Right atrium auricular region (tissue), 2 donors: ENCODE measurements at places on chromosomes 2 and 18. TPM values are rescaled to one million over a fixed set of nuclear protein-coding genes. Genes with fewer than 3 reads are reported as not detected.
A peak's percentile ranks its signal among the peaks of the same experiment; 100 is the strongest.

- H3K4me3 ChIP-seq = peak within 1 kb of the TSS; percentile 62
- peak; percentile 90 for DNase-seq
- H3K4me1 ChIP-seq = no peaks in the 10 kb centered on the region
- peak within 1 kb of the TSS; percentile 99 for H3K27ac ChIP-seq
Observed at GRCh38 chr18:2655178-2655953, at the start of gene SMCHD1. SMCHD1 (plus strand) TSS chr18:2655726; CDS start chr18:2656076, 350 bp downstream.

GRCh38 chr18:47284721-47285395 is 33.4 kb upstream of the SKOR2 start:
- H3K36me3 ChIP-seq = no peaks in the 10 kb centered on the region
- H3K4me1 ChIP-seq = no peaks in the 10 kb centered on the region
- no peak for DNase-seq
- no peak overlapping the region for H3K27ac ChIP-seq

DNA sequence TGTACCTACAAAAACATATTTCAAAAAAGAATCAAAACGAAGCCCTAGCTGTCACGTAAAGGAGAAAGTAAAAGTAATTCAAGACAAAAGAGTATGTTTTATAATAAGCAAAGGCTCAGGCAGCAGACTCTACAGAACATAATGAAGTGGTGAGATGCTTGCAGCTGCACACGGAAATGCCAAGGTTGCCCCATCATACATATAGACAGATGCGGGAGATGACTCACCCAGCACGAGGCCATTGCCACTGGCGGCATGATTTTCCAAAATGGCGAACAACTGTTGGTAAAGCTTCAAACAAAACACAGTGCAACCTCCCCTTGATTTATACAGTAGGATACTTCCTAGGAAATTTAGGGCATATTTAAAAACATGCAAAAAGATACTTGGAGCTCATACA is 26.0 kb upstream of the C1QL2 start:
- no peak for DNase-seq
- no peak overlapping the region for H3K4me3 ChIP-seq
- no peaks in the 10 kb centered on the region for H3K27me3 ChIP-seq
- no peaks in the 10 kb centered on the region for H3K4me1 ChIP-seq

The REG3A gene
- total RNA-seq = not detected

The CCDC150 gene
- 0.56 TPM for total RNA-seq

The CEBPZOS gene
- 21.1 TPM for total RNA-seq

DNA sequence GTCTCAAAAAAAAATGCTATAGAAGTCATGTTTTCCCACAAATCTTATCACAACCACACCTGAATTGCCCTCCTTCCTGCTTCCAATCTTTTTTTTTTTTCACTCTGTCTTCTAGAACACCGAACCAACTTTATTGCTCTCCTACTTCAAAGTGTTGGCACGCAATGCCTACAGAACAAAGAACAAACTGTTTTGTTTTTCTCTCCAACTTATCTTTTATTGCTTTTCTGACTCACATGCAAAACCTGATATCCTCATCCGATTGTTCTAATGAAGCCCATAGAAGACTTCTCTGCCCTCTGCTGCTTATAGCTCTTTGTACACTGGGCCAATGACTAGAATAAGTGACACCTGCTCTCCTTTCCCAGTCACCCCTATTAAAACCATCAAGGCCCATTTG is 602.8 kb downstream of the EPHA4 start:
- no peak overlapping the region for H3K27ac ChIP-seq
- H3K36me3 ChIP-seq = no peaks in the 10 kb centered on the region
- H3K27me3 ChIP-seq = no peaks in the 10 kb centered on the region
- no peak overlapping the region for H3K4me3 ChIP-seq

- H3K27ac ChIP-seq = no peak overlapping the region
- no peaks in the 10 kb centered on the region for H3K4me1 ChIP-seq
- no peaks in the 10 kb centered on the region for H3K36me3 ChIP-seq
- H3K4me3 ChIP-seq = no peak overlapping the region
- no peaks in the 10 kb centered on the region for H3K27me3 ChIP-seq
Observed at GRCh38 chr2:226973816-226974215, 138.0 kb downstream of the RHBDD1 start.

The SLC19A3 gene
- 1.0 TPM for total RNA-seq

DNA sequence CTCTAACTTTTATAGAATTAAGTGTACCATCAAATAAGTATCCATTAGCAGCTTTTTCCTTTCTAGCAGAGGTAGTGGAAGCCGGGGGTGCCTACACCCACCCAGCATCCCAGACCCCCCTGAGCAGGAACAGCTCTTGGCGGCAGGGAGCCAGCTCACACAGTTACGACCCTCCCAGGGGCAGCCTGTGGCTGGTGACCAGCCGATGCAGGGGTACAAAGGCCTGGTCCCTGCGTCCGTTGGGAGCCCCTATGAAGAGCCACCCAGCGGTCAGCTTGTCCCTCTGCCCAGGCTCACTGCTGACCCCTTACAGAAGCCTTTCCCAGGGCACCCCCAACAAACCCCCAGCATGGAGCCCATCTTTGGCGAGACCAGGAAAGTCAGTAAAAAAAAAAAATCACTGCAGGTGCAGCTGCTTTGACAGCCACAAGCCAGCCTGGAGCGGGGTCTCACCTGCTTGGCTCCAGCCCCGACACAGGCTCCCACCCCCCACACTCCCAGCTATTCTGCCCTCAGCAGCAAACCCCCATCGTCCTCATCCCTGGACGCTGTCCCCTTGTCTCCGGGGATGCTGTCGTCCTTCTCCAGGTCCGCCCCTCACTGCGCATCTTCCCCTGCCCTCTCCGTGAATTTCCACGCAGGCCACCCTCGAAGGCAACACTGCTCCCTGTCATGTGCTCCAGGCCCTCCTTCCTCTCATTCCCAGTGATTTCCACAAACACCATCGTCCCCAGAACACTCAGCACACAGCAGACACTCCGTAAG is 43.1 kb downstream of the GPC1 start:
- H3K4me1 ChIP-seq = no peaks in the 10 kb centered on the region
- no peak overlapping the region for H3K27ac ChIP-seq
- H3K36me3 ChIP-seq = no peaks in the 10 kb centered on the region
- H3K4me3 ChIP-seq = no peak overlapping the region
- DNase-seq = no peak

GRCh38 chr18:28032177-28032576 is 144.8 kb downstream of the CDH2 start:
- H3K36me3 ChIP-seq = no peaks in the 10 kb centered on the region
- H3K27me3 ChIP-seq = no peaks in the 10 kb centered on the region
- no peak overlapping the region for H3K27ac ChIP-seq
- no peaks in the 10 kb centered on the region for H3K4me1 ChIP-seq
- no peak for DNase-seq
- no peak overlapping the region for H3K4me3 ChIP-seq

- H3K4me3 ChIP-seq = no peak overlapping the region
- no peak for DNase-seq
- no peaks in the 10 kb centered on the region for H3K36me3 ChIP-seq
- H3K4me1 ChIP-seq = no peaks in the 10 kb centered on the region
- H3K27me3 ChIP-seq = no peaks in the 10 kb centered on the region
- H3K27ac ChIP-seq = no peak overlapping the region
Observed at GRCh38 chr2:158539176-158540005, 82.6 kb downstream of the PKP4 start.

DNA sequence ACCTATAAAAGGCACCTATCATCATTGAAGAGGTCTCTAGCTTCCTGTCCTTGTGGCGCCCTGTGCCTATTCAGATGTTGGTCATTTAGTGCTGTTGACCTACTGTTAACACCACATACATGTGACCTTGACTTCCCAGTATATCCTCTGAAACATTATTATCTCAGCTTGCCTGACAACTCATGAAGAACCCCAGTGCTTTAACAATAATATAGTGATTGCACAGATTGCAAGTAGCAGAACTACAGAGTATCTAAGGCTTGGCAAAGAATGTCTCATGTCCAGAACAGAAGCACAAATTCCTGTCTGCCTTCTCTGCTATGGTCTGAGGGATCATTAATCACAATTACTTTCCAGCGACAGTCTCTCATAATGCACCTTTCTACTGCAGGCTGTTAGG is 165.3 kb downstream of the LCLAT1 start:
- no peak for DNase-seq
- H3K27me3 ChIP-seq = no peaks in the 10 kb centered on the region
- H3K4me1 ChIP-seq = no peaks in the 10 kb centered on the region
- no peak overlapping the region for H3K4me3 ChIP-seq
- H3K36me3 ChIP-seq = no peaks in the 10 kb centered on the region
- no peak overlapping the region for H3K27ac ChIP-seq

DNA sequence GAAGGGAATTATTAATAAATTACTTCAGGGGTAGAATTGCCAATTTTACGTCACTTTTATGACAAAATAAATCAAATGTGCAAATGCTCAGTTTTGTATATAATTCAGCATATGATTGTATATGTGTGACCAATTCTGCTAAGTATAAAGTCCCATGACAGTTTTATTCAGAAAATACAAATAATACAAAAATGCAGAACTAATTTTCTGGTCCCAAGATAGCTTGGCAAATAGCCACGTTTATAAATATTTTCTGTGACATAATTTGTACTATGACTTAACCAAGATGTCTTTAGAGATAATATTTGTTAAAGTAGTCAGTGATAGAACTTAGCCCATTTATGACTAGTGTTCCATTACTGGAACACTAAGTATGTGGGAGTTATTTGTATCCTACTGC is 24.2 kb upstream of the CAB39 start:
- H3K27ac ChIP-seq = no peak overlapping the region
- DNase-seq = no peak
- no peak overlapping the region for H3K4me3 ChIP-seq
- H3K4me1 ChIP-seq = peaks cover 10% of the 10 kb centered on the region
- no peaks in the 10 kb centered on the region for H3K36me3 ChIP-seq

- no peaks in the 10 kb centered on the region for H3K4me1 ChIP-seq
- H3K36me3 ChIP-seq = peaks cover 36% of the 10 kb centered on the region
- DNase-seq = no peak
- H3K27me3 ChIP-seq = no peaks in the 10 kb centered on the region
- peak overlapping the region; percentile 65 for H3K27ac ChIP-seq
Observed at GRCh38 chr2:105383432-105384166, 15.3 kb downstream of the FHL2 start.

- no peak overlapping the region for H3K27ac ChIP-seq
- peaks cover under 1% of the 10 kb centered on the region for H3K4me1 ChIP-seq
- no peak overlapping the region for H3K4me3 ChIP-seq
- DNase-seq = no peak
- H3K36me3 ChIP-seq = no peaks in the 10 kb centered on the region
- H3K27me3 ChIP-seq = no peaks in the 10 kb centered on the region
Observed at GRCh38 chr2:128599700-128600099, 281.0 kb upstream of the HS6ST1 start.

DNA sequence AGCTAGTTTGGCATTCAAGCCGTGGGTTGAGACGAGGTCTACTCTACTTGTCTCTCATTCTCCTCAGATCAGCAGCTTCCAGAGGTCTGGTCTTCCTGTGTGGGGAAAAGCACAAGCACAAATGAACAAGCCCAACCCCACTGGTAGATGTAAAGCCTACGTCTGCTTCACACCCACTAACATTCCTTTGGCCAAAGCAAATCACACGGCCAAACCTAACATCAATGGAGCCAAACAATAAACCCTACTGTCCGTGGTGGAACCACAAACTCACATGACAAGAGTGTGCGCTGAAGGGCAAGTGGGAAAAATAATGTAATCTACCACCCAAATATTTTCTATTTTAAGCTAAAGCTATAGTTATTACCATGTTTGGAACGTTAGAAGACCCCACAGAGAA is 179.3 kb upstream of the MGAT5 start:
- no peak for DNase-seq
- H3K4me1 ChIP-seq = no peaks in the 10 kb centered on the region
- H3K27ac ChIP-seq = no peak overlapping the region
- no peaks in the 10 kb centered on the region for H3K36me3 ChIP-seq
- H3K27me3 ChIP-seq = no peaks in the 10 kb centered on the region

DNA sequence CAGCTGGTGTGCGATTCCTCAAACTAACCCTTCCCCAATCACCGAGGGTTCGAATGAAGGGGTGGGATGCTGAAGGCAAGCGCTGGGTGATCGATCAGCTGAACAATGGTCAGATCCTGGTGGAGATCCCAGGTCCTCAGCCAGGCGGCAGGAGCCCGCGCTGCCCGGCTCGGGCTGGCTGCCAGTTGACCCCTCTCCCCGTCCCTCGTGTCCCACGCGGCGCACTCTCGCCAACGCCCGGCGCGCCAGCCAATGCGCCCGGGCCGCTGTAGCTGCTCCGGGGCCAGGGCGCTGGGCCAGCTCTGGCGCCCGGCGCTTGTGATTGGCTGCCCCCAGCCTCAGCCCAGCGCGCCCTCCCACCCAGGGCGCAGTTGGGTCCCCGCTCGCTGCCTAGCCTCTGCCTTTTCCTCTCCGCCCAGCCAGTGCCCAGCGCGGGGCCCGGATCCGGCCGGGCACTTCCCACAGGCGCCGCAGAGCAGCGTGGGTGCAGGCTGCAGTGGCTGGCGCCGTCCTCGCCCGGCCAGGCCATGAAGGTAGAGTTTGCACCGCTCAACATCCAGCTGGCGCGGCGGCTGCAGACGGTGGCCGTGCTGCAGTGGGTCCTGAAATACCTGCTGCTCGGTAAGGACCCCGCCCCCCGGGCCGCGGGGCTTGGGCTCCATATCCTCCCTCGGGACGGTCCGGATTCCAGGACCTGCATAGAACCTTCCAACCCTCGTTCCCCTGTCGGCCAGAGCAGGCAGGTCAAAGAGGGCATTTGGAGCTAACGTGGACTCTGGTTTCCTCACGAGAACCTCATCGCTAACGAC is at the start of gene MOGAT1:
Gene MOGAT1 (plus strand): TSS at position 400 of the 809 bp plus-strand sequence. CDS start 128 bp downstream, at position 528.
- no peak within 1 kb of the TSS for H3K27ac ChIP-seq
- no peak for DNase-seq
- H3K4me3 ChIP-seq = peak within 1 kb of the TSS; percentile 35

DNA sequence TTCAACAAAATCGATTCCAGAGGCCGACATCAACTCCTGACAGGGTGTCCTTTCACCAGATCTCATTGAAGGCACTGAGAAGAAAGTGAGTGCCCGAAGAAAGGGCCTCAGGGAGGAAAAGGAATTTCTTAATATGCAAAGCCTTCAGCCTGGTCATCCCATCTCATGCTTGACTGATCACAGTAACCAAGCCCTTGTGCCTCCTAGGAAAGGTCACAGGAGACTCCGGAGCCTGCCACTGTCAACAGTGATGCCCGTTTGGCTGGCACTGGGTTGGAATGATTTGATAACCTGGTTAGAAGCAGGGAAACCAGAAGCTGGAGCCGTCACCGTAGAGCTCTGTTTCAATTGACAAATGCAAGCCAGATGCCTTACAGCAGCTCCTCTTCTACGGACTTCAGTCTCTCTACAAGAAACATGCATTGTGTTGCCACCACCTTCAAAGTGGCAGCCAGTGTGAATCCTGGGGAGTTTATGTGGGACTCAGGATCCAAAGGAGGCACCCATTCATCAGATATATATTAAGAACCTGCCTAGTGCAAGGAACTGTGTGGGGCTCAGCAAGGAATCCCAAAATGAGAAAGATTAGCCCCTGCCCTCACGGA is 24.6 kb downstream of the COX7A2L start:
- peaks cover 40% of the 10 kb centered on the region for H3K36me3 ChIP-seq
- no peaks in the 10 kb centered on the region for H3K27me3 ChIP-seq
- H3K27ac ChIP-seq = no peak overlapping the region
- no peak overlapping the region for H3K4me3 ChIP-seq

The TUBA3D gene
- 34.2 TPM for total RNA-seq

GRCh38 chr18:49023271-49023937 is 72.6 kb upstream of the SMAD7 start:
- H3K36me3 ChIP-seq = no peaks in the 10 kb centered on the region
- no peak overlapping the region for H3K27ac ChIP-seq
- peak; percentile 56 for DNase-seq
- no peak overlapping the region for H3K4me3 ChIP-seq
- H3K4me1 ChIP-seq = no peaks in the 10 kb centered on the region

The MFF gene
- total RNA-seq = 116 TPM

- H3K4me3 ChIP-seq = no peak overlapping the region
- no peaks in the 10 kb centered on the region for H3K27me3 ChIP-seq
- H3K27ac ChIP-seq = no peak overlapping the region
- H3K36me3 ChIP-seq = no peaks in the 10 kb centered on the region
- no peak for DNase-seq
Observed at GRCh38 chr2:227366769-227367426, 12.2 kb downstream of the TM4SF20 start.
